Stimulated activated CD8-positive, alpha-beta memory T cell treated with anti-CD3 and anti-CD28 coated beads, Interleukin-7, amount 100 ng/mL, for 1 hour (primary cell): ENCODE measurements at places on chromosomes 2 and 18.

DNA sequence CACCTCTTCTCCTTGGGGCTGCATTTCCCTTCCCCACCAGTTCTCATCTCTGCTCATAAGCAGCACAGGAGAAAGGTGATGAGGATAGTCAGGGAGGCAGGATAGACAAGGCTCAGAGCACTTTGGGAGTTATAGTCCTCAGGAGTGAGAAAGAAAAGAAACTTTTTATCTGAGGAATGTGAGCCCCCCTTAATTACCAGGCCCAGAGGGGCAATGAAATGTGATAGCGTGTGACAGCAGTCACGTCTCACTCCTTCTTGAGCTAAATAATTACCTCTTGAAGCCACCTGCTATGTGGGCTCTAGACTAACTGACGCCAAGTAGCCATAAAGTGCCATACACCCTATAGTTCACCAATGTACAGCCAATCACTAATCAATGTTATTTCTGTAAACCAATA is 105.8 kb downstream of the SPP2 start:
- DNase-seq = no peak

DNA sequence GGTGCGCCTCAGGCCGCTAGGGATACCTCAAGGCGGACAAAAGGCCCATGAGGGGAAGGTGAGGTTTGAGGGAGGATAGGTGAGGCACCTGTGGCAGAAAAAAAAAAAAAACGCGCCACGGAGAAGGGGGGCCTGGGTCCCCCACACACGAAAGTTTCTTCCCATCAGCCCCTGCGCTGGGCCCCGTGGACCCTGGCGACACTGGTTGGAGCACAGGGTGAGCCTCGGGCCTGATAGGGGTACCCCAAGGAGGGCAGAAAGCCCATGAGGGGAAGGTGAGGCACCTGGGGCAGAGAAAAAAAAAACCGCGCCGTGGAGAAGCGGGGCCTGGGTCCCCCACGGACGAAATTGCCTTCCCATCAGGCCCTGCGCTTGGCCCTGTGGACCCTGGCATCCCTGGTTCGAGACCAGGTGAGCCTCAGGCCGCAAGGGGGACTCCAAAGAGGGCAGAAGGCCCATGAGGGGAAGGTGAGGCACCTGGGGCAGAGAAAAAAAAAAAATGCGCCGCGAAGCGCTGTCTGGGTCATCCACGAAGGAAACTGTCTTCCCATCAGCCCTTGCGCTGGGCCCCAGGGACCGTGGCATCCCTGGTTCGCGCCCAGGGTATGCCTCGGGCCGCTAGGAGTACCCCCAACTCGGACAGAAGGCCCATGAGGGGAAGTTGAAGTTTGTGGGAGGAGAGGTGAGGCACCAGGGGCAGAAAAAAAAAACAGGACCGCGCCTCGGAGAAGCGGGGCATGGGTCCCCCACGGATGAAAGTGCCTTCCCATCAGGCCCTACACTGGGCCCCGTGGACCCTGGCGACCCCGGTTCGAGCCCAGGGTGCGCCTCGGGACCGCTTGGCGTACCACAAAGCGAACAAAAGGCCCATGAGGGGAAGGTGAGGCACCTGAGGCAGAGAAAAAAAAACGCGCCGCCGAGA is 226.2 kb downstream of the CCDC74A start:
- DNase-seq = no peak

- no peak for DNase-seq
Measured at GRCh38 chr2:230130668-230131364, 62.1 kb upstream of the SLC16A14 start.

DNA sequence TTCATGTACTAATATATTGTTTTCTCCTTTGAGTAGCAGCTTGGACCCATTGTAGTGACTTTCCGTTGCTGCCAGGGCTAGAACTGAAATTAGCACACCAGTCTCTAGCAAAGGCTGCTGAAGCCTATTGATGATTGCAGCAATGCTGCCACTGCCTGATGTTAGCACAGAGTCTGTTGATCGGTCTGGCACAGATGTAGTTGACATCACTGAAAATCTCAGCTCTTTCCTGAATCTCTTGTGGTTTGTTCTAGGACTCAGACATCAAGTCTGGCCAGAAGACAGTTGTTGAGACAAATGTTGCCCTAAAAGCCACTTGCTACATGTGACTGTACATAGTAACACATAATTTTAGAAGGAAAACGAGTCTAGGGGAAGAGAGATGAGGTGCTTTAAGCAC is 47.2 kb downstream of the VAPA start:
- no peak for DNase-seq

- DNase-seq = no peak
Measured at GRCh38 chr18:12946549-12947284, 1.1 kb upstream of the SEH1L start.
